ENCODE measurements at places on chromosomes 7 and 10.

- no peak for DNase-seq
These were observed 85.6 kb downstream of the PRKG1 start for GRCh38 chr10:51159841-51160240.

DNA sequence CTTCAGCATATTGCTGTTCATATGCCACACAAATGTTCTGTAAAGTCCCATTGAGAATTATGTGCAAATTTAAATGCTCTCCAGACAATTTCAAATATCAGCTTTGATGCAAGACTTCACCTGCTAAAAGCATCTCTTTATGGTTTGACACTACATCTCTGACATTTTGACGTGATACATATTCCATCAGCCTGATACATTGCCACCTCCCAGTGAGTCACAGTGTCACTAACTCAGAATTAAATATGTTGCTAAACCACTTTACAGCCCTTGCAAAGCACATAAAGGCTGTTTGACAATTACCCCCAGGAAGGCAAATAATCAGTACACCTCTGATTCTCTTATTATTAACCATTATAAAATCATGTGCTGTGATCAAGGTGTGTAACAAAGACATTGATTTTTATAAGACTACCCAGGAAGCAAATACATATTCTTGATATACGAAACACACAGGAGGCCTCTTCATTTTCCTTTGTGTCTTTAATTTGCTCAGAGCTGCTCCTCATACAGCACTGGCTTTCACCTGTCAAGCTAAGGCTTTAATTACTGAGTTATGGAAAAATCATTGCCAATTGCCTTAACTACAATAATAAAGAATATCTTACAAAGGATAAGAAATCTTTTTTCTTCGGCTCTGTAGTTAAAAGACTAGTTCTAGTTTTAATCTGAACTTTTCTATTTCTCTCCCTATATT is 547.5 kb upstream of the C7orf33 start:
- DNase-seq: no peak

GRCh38 chr10:12396093-12396492 is 46.7 kb downstream of the CAMK1D start:
- DNase-seq: no peak

DNA sequence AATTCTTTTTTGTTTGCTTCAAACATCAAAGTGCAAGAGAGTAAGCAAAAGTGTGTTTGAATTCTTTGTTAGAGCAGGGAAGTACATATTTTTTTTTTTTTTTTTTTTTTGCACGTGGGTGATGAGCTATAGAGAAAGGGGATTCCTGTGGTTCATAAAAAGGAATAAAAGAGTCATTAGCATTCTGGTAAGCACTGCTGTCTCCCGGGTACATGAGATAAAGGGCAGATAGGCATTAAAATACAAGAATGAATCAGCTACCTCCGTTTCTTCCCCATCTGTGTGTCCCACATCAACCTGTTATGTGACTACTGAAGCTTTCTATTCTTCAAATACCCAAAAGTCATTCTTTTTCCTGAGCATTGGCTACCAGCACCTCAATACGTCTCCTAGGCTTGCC is 102.4 kb upstream of the SEMA3D start:
- DNase-seq: no peak

GRCh38 chr10:28587270-28587969 is 54.5 kb downstream of the WAC start:
- no peak for DNase-seq

DNA sequence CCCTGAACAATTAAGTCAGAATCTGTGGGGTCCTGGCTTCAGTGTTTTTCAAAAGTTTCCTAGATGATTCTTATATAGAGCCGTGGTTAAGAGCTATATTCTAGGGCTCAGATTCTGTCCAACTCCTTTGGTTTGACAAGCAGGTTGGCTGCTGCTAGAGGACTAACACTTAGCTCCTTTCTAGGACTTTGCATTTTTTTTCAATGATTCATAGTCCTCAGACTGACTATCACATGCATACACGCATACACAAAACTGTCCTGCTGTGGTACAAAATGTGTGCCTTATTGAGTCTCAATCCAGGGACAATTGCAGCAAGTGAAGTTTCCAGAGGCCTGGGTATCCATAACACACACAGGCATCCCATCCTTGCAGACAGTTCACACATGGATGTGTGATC is 392.0 kb downstream of the NRG3 start:
- DNase-seq: no peak

GRCh38 chr7:120760050-120760449 is 97.9 kb downstream of the TSPAN12 start:
- DNase-seq: no peak

DNA sequence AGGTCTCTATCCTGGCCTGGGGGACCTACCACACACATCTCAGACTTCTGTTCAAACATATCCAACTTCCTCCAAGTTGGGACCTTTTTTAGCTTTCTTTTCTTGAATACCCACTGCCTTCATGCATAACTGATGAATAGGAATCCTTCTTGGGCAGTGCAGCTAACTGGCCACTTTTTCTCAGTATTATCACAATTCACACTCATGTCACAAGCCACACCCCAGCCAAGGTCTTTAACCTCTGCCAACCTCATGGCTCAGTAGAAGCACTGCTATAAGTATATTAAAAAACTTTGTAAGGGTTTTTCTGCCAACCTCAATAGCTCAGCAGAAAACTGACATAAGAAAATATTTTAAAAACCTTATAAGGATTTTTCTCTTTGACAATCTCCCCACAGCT is 44.5 kb downstream of the HHEX start:
- DNase-seq: no peak

- DNase-seq: no peak
These were observed 33.6 kb downstream of the BUB3 start for GRCh38 chr10:123187781-123188180.

DNA sequence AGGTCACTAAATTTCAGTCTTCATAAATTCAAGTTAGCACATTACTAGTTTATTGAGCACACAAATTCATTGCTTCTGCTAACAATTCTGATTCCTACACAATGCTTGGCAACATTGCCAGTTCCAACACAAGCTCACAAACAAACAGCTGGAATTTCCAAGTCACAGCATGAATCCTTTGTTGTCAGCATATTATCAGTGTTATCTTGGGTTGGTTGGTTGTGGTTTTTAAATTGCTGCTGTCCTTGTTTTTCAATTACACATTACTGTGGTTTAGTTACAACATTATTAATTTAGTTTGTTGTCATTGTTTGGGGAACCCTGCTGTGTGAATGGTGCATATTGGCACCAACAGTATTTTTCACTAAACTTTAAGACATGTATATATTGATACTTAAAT is 86.0 kb upstream of the ARID5B start:
- no peak for DNase-seq

DNA sequence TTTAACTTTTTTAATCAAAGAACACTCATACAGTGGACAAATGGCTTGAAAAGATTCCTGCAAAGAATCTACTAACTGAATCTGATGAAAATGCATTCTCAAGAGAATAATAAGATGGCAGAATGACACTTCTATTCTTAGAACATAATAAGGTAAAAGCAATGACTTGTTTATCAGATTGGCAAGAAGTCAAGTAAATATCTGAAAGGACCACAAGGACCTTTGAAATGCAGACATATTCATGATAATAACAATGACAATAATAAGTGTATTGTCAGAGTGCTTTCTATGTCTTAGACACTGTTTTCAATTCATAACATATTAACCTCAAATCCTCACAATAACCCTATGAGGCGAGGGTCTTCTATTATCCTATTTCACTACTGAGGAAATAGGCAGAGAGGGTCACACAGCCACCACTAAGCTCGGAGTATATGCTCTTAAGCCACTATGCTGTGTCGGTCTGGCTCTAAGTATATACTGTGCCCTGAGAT is 10.6 kb downstream of the HACD1 start:
- DNase-seq: no peak

DNA sequence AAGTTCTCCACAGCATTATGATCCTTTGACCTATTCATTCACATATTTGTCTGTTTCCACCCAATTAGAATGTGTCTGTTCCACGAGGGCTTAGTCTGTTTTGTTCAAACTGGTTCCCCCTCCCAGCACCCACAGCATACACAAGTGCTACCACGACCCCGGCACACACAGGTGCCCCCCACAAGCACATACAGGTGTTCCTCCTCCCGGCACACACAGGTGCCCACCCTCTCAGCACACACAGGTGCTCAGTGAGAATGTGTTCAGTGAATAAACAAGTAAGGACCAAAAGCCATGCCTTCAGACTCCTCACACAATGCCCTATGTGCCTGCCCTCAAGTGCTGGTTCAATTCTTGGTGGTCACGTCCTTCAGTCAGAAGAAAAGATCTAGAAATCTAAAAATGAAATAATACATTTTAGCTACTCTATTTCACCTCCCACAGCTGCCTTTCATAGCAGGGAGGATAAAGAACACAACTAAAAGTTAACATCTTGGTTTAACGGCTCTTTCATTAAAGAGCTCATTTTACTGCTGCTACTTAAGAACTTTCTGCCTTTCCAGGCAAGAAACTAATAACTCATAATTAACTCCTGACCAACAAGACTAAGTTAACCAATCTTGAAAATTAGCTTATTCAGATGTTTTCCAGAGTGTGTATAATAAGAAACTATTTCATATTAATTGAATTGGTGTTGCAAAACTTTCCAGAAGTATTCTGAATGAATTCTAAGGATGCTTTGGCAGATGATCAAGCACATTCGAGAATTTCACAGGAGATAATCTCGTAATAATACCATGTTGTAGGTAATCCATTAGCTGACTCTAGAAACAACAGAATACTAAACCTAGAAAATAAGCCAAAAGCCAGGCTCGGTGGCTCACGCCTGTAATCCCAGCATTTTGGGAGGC is 2.3 kb downstream of the DNMBP start:
- DNase-seq: no peak

DNA sequence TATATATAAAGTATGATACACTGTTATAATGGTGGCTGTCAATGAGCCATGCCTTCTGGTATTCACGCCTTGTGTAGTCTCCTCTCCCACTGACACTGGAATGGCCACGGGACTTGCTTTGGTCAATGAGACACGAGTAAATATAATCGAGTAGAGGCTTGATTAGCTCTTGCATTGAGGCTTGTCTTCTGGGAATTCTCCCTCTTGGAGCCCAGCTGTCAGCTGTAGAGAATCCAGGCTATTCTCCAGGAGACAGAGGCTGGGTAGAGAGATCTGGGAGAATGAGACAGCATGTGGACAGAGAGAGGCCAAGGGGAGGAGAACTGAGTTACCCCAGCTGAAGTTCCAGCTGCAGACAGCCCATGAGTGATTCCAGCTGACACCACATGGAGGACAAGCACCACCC is 25.2 kb upstream of the PLCE1 start:
- DNase-seq: no peak

GRCh38 chr7:30649717-30650420 is 32.4 kb downstream of the CRHR2 start:
- no peak for DNase-seq

DNA sequence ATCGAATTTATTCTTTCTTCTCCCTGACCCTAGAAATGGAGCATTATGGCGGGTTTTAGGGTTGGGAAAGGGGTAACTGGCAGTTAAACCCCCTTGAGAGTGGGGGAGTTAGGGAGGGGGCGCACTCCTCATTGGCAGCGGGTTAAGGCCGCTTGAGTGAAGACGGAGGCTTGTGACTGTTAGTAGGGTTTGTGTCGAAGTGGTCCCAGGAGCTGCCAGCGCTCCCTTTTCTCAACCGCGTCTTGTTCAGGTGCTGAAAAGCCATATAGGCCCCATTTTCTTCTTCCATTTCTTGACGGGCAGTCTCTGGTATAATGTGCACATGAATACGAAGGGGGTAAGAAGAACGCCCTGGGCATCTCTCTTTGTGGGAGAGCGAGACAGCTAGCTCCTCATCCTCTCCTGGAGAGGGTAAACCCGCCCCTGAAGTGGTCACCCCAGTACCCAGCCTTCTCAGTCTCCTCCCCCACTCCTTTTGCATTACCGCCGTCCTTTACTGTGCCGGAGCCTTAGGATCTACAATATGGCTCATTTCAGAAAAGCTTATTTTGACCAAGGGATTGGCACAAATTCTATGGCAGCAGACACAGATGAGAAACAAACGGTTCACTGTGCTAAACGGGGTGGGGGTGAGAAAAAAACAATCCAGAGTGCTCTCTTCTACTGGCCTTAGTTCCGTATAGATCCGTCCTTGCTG is 836 bp downstream of the KMT2E start:
- DNase-seq: no peak

GRCh38 chr7:1761774-1762173 is 91.7 kb downstream of the ELFN1 start:
- no peak for DNase-seq

DNA sequence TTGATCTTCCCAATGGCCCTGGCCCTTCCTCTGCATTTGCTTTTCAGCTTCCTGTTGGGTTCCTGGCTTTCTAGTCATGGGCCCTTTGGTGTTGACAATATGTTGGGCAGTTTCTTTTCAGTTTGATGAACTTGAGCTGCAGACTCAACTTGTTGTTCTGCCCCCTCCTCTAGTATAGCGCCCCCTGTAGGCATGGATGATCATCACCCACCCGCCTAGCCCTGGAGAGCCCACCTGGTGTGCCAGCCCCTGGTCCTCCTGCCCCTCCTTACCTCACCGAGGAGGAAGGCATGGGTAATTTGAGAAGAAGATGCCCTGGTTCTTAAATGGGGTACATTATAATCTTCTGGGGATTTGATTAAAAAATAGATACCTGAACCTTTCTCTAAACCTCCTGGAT is 271.2 kb downstream of the SNX10 start:
- no peak for DNase-seq

DNA sequence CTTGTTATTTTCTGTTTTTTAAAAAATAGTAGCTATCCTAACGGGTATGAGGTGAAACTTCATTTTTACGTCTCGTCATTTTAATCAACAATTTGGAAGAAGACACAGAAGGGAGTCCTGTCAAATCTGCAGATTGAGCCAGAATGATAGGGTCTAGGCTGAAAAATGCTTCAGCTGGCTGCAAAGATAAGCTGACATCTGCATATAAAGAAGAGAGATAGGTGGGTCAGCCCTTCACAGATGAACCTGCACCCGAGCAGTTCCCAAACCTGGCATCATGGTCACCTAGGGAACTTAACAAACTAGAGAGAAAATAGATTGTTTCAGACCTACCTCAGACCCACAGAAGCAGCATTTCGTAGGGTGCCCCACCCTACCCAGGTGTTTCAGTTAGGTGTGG is 35.2 kb upstream of the BMPR1A start:
- no peak for DNase-seq

GRCh38 chr7:111301891-111302290 is 211.0 kb downstream of the LRRN3 start:
- DNase-seq: no peak

DNA sequence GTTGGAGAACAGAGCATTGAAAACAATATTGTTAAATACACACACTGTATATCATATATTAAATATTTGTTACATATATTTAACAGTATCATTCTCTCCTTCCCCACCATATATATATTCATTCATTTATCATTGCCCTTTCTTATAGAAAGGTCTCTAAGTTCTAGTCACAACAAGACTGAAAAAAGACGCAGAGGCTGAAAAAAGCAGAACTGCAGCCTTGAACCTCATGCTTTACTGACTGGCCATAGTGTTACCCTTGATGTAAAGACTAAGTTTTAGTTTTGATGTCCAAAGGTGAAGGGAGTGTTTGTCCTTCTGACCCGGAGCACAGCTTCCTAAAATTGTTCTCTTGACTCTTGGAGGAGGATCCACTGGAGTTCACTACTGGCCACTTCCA is 247.9 kb downstream of the PTEN start:
- no peak for DNase-seq
